ENCODE measurements at places on chromosomes 7 and 10.

- no peak for DNase-seq
Measured at GRCh38 chr7:87131771-87132170, 20.5 kb upstream of the DMTF1 start.

DNA sequence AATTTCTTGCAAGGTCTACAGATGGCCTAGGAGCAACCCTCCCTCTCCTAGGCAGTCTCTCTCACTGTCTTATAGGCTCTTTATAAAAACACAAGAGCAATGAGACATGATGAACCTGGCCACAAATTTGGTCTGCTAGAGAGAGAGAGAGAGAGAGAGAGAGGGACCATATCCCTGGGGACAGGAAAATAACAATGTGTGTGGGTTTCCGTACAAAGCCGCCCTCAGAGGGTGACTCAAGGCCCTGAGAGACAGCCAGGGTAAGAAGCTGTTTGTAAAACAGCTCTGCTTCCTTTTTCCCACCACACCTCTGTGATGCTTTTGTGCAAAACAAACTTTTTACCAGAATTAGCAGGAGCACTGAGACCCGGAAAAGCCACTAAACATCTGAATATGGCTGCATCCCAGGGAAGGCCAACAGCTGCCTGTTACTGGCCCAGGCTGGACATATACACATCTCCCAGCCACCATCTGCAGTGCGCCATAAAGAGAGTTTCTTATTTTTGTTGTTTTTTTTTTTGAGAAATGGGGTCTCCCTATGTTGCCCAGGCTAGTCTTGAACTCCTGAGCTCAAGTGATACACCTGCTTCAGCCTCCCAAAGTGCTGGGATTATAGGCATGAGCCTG, 18.4 kb downstream of the GIMAP5 start:
- DNase-seq, result peak; percentile 68

DNA sequence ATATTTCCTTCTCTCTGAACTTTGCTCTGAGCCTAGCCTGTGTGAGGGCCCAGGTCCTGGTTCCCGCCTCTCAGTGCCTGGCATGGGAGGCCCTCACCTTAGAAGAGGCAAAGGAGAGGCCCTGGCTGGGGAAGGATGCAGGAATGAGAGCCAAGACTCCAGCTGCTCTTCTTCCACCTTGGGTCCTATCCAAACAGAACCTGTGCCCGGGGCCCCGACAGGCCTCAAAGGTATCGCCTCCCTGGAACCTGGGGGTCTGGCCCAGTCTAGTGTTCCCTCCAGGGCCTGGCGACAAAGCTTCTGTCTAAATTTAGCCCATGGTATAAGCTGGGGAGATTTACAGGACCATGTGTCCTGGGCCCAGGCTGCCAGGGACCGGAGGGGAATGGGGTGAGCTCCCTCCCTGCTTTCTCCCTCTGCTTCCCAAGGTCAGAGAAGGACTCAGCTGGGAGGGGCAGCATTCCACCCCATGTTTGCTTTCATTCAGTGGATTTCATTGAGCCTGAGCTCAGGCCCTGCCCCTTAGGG, 12.0 kb upstream of the CRHR2 start:
- DNase-seq, result no peak

- DNase-seq, result no peak
Measured at GRCh38 chr7:139246905-139247304, 15.9 kb downstream of the UBN2 start.

GRCh38 chr10:86968994-86969355, 693 bp downstream of the ADIRF start:
- no peak for DNase-seq

DNA sequence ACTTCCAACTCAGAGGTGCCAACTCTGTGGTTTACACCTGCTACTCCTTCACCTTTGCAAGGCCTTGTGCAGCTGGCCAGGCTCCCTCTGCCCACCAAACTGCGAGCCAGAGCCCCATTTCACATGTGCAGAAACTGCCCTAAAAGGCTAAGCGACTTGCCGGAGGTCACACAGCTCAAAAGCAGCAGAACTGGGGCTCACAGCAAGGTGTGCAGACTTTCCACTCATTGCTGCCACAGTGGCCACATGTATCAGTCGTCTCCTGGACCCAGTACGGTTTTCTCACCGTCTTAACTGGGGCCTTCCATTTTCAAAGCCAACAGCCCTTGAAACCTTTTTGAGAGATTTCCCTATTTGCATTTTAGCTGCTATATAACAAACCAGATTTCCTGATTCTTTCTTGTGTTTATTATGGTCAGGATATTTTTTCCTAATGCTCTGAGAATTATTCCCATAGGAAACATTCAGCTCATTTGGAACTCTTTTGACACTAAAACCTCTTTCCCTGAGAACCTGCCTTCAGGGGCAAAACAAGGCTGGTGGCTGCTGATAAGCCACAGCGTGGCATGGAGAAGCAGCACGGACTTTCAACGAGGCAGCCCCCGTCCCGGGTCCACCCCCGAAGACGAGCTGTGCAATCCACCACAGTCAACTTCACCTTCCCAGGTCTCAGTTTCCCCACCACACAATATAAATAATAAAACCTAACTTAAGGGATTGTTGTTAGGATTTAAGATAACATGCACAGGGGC, 29.9 kb downstream of the SORBS1 start:
- DNase-seq, result no peak

DNA sequence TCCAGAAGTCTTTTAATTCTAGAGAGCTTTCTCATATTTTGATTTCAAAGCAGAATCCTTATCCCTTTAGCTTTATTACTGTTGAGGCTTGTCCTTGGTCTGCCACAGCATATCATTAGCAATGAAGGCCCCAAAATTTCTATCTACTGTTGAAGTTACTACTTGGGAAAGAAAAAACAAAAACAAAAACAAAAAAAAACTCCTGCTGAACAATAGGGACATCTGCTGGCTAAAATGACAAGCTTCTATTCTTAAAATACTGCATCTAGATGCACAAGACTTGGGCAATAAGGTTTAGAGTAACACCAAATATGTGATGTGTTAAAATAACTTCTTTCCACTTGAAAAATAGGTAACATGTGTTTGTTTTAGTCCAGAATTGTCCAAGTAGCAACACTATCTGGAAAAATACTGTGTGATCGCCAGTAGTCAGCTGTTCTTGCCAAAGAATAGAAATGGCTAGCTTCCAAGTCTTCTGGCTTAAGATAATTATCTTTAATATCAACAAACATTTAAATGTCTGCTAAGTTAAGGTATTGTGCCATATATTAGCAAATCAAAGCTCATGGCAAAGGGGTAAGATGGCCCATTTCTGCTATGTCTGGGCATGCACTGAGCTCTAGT, 3.8 kb upstream of the DMTF1 start:
- DNase-seq, result no peak

- no peak for DNase-seq
Measured at GRCh38 chr7:107002126-107002525, 42.4 kb upstream of the PRKAR2B start.

GRCh38 chr10:2543974-2544373, 523.4 kb upstream of the PFKP start:
- DNase-seq, result no peak

DNA sequence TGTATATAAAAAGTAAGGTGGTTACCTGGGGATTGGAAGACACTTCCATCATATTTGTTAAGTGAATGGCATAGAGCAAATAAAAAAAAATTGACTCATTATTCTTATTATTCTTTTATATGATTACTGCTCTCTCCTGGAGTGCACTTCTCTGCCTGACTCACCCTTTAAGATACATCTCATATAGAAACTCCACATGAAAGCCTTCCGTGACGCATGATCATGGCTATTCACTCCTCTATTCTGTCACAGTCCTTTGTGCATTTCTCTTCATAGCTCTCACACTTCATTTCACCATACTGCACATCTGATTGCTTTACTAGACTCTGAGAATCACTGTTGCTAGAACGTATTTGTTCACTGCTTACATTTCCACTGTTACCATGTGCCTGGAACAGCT, 597.3 kb downstream of the CNTNAP2 start:
- DNase-seq, result no peak

DNA sequence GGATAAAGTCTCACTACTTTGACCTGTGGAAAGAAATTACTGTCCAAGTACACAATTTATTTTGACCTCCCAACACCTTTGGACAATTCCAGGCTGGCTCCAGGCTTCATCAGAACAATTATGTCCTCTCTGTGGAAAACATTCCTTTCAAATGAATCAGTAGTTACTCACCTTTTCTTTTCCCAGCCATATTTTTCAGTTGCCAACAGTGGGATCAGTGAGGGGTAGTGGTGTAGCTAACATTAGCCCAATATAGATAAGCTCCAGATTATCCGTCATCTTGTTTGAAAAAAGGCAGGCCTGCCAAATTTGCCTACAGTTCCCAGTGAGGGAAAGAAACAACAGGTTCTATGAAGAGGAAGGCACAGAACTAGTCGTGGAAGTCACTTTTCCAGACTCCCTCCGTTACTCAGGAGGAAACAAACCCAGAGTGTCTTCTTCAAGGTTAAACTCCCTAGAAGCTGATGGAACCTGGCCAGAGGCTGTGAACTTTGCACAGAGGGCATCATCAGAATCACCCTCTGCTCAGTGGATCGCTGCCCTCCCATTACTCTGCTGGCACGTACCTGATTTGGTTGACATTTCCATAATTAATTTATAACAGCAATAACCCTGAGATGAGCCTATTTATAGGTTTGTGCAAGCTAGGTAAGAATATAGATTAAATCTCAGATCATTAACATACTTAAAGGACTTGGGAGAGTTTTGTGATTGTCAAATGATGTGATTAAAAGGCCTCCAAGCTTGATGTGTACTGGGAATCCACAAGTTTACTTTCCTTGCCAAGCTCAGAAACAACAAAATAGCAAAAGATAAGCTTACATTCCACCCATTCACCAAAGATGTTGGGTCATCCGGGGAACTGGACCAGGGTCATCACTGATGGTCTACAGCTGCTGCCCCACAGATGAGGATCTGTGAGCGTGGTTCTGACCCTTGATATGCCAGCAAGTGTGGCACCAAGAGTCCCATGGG, 654.6 kb upstream of the GALNT17 start:
- no peak for DNase-seq

DNA sequence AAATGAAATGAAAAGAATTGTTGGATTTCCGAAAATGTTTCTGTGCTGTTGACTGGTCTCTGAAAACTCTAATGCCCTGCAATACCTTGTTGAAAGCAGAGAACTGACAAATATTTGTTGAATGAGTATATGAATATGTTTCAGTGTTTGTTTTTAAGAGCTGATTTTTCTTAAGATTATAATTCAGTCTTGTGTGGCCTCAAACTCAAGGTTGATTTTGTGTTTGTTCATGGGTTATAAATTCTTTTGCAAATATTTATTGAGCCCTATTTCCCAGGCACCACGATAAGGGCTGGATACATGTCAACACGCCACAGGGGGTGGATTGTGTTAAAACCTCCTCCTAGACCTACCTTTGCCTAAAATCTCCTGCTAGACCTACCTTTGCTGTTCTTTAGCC, 203.9 kb upstream of the PLPP4 start:
- DNase-seq, result no peak

GRCh38 chr7:46191776-46192175, 270.7 kb upstream of the IGFBP3 start:
- DNase-seq, result no peak

DNA sequence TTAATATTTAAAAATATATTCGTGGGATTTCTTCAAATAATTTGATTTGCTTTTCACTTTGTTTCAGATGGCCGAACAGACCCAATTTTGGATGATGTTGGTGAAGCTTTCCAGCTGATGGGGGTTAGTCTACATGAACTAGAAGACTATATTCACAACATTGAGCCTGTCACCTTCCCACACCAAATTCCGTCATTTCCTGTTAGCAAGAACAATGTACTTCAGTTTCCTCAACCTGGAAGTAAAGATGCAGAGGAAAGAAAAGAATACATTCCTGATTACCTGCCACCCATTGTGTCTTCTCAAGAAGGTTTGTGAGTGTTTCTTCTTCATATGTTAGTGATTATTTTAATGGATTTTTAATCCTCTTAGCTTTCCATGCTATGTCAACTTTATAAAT, 5.9 kb downstream of the TAF3 start:
- no peak for DNase-seq

GRCh38 chr7:155589001-155589980, 42.9 kb upstream of the CNPY1 start:
- DNase-seq, result no peak

DNA sequence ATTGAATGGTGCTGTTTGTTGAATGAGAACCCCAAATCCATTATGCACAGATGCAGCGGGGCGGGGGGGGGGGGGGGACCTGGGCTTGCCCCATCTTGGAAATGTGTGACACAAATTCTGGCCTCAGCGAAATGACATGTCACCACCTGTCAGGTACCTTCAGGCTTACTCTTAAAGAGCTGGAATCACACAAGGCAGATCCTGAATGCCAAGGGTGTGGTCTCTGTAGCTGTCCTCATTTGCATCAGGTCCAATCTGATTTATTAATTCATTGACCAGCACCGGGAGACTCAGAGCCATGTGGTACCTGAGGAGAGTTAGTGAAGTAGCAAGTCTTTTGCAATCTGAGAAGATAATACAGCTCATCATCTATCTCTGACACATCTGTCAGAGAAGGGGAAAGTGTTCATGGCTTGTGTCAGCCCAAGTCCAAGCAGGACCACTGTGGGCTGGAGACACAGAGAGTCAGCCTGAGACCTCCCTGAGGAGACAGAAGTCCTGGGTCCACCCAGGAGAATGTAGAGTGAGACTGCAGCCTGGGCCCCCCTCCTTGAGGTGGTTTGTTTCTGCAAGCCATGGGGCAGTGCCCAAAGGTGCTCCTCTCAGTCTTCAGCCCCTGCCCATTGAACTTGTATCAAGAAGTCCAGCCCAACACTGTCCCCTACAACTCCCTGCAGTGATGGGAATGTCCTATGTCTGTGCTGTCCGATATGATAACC, 46.7 kb downstream of the ADCYAP1R1 start:
- no peak for DNase-seq

DNA sequence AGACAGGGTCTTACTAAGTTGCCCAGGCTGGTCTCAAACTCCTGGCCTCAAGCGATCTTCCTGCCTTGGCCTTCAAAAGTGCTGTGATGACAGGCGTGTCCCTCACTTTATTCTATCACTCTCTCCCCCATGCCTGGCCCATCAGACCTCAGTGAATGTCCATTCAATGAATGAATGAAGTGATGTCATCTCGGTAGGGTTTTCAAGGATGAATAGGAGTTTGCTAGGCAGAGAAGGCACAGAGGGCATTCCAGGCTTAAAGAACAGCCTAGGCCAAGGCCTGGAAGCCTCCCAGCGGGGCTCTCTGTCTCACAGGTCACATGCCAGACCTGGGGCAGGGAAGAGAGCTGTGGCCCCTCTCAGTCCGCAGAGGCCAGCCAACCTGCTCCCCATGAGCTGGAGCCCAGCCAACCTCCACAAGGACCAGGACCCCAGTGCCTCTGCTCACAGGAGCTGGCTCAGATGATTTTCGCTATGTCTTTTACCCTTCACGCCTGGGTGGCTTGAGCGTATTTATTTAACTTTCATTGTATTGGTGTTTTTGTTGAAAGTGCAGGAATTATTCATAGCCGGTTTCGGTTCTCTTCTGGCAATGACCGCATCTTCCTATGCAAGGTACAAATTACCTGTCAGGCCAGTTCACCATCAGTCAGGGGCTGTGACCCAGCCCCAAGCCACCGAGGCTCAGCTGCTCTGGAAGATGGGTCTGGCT, 11.8 kb upstream of the TNRC18 start:
- no peak for DNase-seq

GRCh38 chr7:18975276-18975675, 142.2 kb downstream of the TWIST1 start:
- no peak for DNase-seq

Data from activated T-cell treated with anti-CD3 and anti-CD28 coated beads, Interleukin-2, amount 50 U/mL, for 72 hours (primary cell).